Brain (organoid and tissue), 16 donors: ENCODE measurements at places on chromosomes 4 and X.

- DNase-seq = no peak
Observed at GRCh38 chr4:48380583-48381167, 39.3 kb downstream of the SLAIN2 start.

DNA sequence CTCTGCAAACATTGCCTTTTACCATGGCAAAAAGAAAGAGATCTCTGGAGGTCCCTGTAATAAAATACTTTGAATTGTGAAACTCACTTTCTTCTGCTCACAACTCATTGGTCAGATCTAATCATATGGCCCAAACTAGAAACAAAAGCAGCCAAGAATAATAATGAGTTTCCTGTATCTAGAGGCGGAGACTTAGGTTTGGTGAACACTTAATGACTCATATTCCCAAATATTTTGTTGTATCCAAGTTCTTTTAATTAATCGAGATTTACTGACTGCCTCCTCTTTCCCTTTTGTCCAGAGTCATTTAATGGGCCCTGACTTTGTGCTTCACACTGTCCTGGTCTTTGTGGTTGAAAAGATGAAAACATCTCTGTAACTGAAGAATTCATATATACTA, 190.6 kb downstream of the CCSER1 start:
- DNase-seq = no peak

- DNase-seq = no peak
Observed at GRCh38 chr4:55363691-55364351, 17.8 kb downstream of the SRD5A3 start.

DNA sequence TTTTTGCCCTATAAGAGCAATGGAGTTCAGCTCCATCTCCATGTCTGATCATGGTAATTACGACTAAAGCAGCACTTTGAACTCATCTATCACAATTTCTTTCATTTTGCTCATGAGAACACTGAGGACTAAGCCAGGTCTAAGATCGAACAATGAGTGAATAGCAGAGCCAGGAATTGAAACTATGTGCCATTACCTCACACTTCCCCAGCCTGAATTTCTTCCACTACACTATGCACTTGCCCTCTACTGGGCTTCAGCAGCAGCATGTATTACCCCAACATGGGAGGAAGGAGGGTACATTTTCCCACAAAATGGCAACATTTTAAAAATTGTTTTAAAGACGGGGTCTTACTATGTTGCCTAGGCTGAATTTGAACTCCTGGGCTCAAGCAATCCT, 274.7 kb upstream of the FGF13 start:
- DNase-seq = no peak

DNA sequence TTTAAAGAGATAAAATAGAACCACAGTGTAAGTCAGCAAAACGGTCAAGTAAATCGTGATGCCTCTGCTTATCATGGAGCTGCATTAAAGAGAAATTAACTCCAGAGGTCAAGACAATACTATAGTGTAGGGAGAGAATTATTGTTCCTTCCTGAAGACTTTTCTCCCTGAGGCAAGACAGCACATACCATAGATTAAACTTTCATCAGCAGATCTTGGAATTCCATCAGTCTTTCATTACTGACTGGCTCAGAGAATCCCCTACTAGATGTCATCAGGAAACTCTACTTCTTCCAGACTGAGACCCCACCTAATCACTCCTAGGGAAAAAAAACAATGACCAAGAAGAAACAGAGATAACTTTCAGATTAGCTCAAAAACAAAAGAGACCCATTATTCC, 131.3 kb downstream of the NSUN7 start:
- DNase-seq = no peak

GRCh38 chr4:188154668-188155405, 15.6 kb downstream of the TRIML1 start:
- DNase-seq = no peak

DNA sequence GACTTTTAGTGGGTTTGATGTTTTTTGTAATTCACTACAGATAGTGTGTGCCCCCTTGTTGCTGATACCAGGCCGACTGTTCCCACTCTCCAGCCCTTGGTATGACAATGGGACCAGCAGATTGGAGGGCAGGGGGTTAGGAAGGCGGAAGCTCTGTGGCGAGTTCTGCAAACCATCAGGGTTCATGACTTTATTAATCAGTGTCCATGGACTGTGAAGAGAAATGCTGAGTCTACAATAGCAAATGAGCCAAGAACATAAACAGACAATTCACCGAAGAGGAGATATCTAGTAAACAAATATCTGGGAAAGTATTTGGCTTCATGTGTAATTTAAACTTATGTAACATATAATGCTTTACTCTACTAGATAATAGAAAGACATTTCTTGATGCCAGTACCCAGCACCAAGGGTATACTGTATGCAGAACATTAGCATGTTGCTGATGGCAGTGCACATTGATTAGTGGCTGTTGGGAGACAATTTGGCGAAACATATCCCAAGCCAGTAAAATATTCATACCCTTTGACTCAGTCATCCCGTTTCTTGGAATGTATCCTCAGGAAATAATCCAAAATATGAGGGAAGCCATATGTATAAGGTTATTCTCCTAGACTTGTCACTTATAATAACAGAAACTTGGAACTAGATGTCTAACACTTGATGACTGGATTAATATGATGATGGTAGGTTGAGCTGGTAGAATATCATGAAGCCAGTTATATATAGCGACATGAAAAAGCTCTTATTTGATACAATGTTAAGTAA, 169.4 kb downstream of the PTTG2 start:
- DNase-seq = no peak

DNA sequence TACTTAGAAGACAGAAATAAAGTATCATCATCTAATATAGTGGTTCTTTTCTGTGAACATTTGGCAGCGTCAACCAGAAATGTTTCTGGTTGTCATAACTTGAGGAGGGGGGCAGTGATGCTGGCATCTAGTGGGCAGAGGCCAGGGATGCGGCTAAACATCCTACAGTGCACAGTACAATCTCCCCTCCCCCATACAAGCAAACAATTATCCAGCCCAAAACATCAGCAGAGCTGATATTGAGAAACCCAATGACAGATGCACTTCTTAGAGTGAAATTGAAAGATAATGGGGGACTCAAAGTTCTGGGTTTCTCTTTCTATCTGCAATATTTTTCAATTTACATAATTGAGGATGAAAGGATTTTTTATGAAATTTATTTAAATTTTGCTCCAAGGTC, 1.9 kb upstream of the EIF1AX start:
- DNase-seq = no peak

DNA sequence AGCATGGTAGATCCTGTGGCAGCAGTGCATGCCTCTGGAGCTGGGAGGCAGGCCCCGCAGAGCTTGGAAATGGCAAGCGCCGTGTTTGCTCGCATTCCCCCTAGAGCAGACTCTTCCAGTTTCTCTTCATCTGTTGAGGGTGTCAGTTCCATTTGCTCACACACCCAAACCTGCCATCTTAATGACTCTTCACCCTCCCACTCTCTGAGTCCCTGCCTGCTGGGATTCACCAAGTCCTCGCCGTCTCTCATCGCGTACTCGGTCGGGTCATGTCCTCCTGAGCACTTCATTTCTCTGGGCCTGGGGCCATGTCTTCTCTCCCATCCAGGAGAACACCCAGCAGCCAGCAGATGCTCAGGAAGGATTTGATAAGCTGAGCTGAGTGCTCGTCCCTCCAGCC, 16.9 kb downstream of the ZBTB49 start:
- no peak for DNase-seq

- no peak for DNase-seq
Observed at GRCh38 chr4:120915336-120915735, 7.2 kb downstream of the PRDM5 start.

DNA sequence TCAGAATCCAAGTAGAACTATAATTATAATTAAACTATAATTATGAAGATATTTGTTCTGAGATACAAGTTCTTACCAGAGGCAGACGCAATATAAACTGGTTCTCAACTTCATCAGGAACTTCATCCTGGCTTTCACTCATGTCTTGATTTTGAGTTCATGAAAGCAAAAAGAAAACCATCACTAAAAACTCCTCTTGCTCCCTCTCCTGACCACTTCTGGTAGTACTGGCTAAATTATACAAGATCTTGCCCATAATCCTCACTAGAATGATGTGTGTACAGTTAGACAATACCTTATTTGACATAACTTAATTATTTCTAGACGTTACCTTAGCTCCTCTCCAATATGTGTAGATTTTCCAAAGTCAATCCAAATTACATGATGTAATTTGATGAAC, 3.7 kb downstream of the TAF7L start:
- peak; percentile 82 for DNase-seq

GRCh38 chr4:72896515-72896914, 173.0 kb downstream of the COX18 start:
- no peak for DNase-seq

GRCh38 chr4:87868522-87868921, 35.8 kb downstream of the MEPE start:
- no peak for DNase-seq

DNA sequence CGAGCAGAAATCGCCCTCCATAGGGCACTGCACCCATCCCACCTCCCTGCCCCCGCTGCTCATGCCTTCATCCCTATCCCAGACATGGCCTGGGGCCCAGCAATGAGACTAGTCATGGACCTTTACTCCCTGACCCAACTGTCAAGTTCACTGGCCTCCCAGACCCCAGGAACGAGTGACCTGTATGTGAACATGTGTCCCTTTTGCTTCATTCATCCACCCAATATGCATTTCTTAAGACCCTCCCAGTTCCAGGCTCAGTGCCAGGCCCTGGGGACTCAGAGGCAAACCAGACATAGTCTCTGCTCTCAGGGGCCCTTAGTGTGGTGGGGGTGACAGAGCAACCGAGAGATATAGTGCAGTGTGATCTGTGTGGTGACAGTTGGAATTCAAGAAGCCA, 67.0 kb downstream of the EFNB1 start:
- no peak for DNase-seq

DNA sequence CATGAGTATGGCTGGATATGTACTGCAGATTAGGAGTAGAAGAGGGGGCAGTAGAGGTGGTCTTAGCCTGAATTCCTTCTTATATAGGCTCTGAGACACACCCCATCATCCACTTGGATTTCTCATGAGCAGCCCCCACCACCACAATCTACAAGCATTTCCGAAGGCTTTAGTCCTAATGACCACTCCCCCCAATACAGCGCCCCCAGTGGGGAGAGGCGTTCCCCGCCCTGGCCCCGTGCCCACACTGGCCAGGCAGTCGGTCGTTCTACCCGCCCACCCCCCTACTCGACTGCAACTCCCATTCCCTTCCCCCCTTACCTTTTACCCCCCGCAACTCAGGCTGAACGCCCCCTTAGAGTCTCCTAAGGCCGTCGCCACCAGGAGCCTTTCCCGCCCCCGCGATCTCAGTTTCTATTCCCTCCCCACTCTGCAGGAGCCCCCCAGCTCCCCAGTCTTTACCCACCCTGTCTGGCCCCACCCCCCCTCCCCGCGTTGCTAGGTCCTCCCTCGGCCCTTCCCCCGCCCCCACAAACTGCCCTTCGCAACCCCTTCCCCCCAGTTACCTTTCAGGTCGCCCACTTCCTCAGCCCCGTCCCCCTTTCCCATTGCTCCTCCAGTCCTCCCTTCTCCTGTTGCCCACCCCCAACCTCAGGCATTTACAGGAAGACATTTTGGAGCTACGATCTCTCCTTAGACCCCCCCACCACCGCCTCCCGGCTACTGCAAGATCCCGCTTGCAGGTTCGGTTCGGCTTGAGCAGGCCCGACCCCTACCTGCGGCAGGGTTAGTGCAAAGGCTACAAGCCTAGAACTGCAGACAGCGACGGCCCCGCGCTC, 468 bp downstream of the ZMYM3 start:
- peak; percentile 40 for DNase-seq

DNA sequence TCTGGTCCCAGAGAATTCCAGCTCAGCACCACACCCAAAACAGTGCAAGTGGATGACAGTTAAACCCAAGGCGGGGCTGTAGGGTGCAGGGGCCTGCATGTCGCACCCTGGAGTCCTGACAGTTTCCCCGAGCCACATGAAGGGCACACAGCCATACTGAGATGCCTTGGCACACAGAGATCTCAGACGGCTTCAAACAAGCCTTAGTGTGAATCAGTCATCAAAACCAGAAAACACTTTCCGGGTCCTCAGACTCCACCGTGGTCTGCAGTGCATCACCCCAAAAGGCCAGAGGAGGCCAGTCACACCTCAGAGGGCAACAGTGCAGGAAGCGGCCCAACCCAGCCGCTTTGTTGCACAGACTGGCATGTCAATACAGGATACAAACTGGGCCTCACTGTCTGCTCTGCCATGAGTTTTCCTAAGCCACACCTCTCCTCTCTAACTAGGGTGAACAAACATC, 64.6 kb upstream of the ENPP6 start:
- DNase-seq = no peak

DNA sequence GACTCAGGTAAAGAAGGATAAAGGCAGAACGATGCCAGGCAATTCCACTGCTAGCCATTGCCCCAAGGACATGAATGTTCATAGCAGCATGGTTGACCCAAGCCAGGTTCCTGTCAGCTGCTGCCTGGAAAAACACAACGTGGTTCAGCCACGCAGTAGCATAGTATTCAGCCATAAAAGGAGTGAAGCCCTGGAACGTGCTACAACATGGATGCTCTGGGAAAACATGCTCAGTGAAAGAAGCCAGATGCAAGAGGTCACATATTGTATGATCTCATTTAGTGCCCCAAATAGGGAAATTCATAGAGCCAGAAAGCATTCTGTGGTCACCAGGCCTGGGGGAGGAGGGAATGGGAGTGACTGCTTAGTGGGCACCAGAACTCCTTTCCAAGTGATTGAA, 129.8 kb downstream of the GPR143 start:
- DNase-seq = no peak

DNA sequence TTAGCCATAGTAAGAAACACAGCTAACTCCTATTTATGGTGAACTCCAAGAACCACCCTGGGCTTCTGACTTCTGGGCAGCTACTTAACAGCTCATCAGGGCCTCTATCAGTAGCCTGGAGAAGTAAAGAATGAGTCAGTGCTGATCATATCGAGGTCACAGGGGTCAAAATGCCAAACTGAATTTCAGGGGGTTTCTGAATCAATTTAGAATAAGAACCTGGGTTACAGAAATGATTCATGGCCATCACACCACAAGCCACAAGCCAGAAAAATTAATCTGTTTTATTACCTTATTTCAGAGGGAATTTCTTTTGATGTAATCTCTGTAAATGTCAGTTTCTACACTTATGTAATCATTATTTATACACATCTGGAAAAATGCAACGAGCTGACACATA, 64.4 kb downstream of the CHST7 start:
- no peak for DNase-seq

DNA sequence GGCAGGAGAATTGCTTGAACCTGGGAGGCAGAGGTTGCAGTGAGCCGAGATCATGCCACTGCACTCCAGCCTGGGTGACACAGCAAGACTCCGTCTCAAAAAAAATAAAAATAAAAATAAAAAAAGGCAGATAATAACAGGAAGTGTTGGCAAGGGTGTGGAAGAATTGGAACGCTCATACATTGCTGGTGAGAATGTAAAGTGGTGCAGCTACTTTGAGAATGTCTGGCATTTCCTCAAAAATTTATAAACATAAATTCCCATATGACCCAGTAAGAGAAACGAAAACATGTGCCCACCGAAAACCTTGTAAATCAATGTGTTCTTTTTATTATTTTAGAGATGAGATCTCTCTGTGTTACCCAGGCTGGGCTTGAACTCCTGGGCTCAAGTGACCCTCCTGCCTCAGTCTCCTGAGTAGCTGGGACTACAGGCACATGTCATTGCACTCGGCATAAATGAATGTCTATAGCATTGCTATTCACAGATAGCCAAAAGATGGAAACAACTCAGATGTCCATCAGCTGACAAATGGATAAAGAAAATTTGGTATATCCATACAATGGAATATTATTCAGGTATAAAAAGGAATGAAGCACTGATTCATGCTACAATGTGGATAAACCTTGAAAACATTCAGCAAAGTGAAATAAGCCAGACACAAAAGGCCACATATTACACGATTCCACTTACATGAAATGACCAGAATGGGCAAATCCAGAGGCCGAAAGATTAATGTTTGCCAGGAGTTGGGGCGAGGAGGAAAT, 63.7 kb upstream of the PLAC1 start:
- no peak for DNase-seq
